D341Med (cell line): ENCODE measurements at places on chromosomes 3 and 15.

DNA sequence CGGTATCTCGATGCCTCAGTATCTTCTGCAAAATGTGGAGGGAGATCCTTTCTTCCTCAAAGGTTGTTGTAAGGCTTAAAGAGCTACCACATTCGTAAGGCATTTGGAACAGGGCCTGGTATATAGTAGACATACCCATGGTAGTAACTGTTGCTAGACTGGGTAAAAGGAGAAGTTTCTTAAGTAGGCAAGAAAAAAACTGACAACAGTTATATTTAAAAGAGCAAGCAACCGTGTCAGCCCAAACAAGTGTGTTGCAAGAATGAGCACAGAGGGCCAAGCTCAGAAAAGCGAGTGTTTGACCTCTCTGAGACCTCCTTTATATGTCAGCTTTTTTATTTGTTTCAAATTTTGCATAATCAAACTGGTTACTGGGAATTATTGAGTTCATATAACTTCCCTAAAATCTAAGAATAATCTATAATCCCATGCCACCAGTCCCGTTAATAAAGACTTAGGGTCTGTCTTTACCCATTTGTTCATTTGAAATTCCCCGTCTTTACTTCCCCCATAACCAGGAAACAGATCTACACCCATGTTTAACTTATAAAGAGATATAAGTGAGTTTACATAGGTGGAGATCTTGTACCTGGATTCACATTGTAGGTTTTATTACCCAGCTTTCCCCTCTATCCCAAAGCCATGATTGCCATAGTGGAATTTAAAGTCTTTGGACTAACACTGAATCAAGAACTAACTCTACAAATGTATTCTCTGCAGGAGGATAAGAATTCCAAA, 7.3 kb downstream of the B3GNT5 start:
- no peak for DNase-seq

GRCh38 chr15:95620934-95621579, 709.4 kb upstream of the NR2F2 start:
- no peak for DNase-seq

- DNase-seq = no peak
Observed at GRCh38 chr3:37377670-37378069, 203.3 kb upstream of the LRRFIP2 start.

DNA sequence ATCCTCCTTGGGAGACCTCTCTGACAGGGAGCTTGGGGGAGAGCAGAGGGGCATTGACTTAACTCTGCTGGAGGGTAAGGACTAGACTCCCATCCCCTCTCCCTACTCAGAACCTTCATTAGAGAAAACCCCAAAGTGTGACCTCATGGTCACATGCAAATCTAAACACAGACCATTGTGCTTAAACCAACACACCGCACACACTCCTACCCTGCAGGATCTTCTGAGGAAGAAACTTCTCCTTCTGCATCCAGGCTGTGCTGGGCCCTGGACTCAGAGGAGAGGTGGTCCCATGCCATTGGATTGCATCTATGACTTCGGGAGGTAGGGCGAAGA, 805 bp upstream of the PARP16 start:
- no peak for DNase-seq

DNA sequence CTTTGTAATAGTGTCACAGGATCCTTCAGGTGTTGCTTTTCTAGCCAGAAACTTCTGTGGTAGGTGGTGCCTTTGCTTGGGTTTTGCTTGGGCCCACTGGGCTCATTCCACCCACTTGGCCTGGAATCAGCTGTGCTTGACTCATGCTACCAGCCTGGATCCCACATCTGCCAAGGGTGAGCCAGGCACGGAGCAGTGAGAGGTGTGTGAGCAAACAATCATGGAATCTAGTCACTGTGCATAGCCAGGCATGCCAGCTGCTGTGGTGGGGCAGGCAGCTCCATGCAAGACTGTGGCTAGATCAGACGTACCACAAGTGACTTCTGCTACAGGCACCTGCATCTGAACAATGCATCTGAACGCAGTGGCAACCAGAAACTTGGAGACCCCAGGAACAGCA, 275.9 kb downstream of the UBE2E2 start:
- no peak for DNase-seq

GRCh38 chr3:132004571-132004970, 30.2 kb downstream of the CPNE4 start:
- DNase-seq = no peak

DNA sequence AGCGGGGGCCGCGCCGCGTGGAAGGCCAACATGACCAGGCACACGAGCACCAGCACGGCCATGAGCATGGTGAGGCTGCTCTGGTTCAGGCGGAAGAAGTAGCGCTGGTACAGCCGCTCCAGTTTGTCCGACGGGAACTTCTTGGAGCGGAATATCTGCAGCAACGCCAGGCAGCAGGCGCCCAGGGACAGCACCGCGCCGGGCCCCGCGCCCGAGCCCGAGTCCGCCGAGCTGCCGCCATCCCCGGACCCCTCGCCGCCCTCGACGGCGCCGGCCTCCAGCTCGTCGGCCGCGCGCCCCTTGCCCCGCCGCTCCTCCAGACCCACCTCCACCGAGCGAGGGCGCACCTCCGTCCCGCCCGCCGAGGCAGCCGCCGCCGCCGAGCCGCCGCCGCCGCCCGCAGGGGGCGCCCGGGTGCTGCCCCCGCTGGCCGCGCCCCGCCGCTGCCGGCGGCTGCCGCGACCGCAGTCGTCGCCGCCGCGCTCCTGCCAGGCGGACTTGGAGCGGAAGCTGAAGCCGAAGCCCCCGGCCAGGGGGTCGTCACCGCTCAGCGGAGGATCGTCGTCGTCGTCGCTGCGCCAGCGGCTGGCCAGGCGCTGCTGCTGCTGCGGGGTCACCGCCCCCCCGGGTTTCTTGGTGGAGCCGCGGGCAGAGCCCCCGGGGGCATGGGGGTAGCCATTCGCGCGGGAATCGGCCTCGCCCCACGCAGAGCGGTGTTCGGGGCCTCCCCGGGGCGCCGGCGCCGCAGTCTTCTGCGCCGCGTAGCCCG, 957 bp downstream of the ADCY5 start:
- peak; percentile 81 for DNase-seq
